SJSA1 (cell line): ENCODE measurements at places on chromosomes 1 and 21.
A peak's percentile ranks its signal among the peaks of the same experiment; 100 is the strongest.

DNA sequence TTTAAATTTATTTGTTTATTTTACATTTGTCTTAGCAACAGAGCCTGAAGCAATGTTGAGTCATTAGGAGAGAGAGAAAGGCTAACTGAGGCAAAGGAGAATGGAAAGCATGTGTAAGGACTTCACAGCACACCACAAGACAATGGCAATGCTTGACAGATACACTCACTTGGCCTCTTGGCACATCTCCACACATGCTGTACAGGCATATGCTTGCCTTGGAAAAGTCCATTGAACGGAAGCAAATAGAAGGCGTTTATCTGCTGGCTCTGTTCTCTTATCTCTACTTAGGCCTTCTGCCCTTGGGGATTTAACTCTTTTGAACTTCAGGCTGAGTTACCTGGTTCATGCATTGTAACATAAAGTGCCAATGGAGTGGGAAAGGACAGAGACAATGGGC lies 262.2 kb upstream of the POU3F1 start:
- DNase-seq: peak; percentile 53

GRCh38 chr1:82059959-82060358 lies 259.2 kb downstream of the ADGRL2 start:
- no peak for DNase-seq

- DNase-seq: no peak
These were observed 9.3 kb downstream of the ASH1L start for GRCh38 chr1:155553349-155553748.

DNA sequence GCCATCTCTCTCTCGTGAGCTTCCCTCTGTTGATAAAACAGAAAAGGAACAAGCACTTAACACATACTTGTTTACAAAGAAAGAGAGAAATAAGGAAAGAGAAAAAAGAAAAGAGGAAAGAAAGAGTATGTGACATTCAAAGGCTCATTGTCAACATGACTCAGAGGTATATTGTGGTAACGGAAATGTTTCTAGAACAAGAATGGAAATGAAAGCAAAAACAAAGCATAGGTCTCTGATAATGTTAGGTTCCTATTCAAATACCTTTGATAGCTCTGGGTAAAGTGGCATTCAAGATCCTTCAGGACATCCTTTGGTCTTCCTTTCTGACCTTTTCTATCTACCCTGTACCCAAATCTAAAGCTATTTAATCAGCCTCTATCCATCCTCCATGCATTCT lies 67.4 kb upstream of the DMRTA2 start:
- DNase-seq: peak; percentile 27

- DNase-seq: no peak
These were observed 50.9 kb upstream of the NR5A2 start for GRCh38 chr1:199976496-199977144.

DNA sequence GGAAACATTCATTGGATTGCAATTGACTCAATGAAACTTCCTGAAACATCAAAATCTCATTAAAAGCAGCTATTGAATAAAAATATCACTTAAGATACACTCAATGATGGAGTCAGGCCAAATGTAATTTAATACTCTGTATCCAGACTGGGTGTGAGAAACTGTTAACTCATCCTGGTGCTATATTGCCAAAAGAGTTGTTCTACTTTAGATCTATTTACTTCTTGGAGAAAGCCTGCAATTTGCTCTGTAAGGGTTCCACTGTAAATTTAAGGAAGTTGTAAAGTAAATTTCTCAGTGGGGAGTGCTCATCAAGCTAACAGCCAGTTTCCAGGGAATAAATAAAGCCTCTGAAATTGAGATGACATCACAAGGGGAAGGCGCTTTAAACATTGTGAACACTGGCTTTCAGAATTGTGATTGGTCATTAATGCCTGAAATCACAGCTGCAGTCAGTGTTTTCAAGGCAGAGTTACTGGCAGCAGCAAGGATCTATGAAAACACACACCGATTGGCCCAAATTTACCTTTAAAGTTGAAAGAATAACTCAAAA lies 91.4 kb downstream of the OLFM3 start:
- DNase-seq: no peak

GRCh38 chr21:36690628-36691554 lies 8.0 kb upstream of the SIM2 start:
- DNase-seq: no peak

DNA sequence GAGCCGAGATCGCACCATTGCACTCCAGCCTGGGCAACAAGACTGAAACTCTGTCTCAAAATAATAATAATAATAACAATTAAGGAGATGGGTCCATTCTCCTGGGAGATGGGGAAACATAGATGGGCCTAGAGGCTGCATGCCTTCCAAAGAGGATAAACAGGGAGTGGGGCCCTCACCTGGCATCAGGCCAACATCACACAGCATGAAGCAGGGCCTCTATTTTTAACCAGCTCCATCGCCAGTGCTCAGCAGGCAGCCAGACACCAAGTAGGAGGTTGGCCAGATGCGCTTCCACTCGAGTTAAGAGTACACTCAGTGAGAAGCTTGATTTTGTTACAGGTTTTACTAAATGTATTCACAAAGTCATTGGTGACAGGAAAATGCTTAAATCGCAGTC lies 352.0 kb downstream of the RRAGC start:
- no peak for DNase-seq

- DNase-seq: no peak
These were observed 28.8 kb upstream of the MTF1 start for GRCh38 chr1:37888022-37888700.

GRCh38 chr1:231124746-231125145 lies 37.1 kb upstream of the TRIM67 start:
- no peak for DNase-seq

DNA sequence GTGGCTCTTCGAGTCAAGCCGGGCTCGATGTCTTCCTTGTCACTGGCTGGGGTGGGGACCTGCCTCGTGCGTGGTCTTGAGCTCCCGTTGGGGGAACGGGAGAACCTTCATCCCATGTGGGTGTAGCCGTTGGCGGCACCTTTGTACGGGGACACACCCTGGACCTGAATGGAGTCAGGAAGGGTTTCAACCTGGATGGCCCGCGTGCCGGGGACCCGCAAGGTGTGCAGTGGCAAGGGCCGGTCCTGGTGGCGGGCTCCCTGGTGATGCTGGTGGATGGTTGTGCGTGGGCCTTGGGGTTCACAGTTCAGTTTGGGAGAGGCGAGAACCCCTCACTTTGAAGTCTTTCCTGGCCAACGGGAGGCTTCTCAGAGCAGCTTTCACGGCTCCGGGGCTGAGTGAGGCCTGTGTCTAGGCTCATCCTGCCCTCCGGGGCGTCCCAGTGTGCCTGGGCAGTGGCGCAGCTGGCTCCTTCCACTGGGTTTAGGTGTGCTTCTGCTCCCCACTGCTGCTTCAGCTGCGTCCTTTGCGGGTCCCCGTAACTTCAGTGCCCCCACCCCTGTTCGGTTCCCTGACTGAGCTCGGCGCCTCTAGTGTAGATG lies 11.4 kb downstream of the SKI start:
- DNase-seq: no peak

DNA sequence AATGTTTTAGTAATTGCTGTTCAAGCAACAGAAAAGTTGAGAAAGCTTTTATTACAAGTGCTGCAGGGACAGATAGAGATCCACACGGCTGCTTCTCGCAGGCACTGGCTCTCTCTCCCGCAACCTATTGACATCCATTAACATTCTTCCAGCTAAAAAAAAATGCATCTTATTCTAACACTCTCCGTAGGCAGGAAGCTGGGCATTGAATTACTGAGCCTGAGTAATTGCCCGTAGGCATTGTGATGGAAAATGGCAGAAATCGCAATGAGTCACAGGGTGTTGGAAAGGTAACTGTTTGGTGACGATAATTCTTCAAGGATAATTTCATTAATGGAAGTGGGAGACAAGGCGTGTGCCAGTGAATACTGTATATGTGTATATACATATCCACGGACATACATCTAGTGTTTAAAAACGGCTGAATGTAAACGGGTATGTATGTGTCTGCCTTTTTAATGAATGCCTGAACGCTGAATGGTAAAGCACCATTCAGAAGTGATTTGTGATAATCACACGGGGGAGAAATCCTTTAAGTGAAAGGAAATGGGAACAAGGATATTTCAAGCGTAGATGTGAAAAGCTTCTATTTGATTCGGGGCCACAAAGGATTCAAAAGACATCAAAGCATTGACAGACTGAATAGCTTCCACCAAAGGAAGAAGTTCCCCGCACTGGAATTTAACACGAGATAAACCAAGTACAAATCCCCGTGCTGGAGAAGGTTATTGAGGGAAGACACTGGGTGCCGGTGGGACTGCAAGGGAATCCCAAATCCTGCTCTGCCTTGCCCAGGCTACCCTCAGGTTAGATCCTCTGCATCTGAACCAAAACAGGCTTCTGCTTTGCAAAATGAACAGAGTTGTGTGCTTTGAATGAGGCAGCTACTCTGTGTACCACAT lies 567.2 kb downstream of the NPHP4 start:
- DNase-seq: no peak

DNA sequence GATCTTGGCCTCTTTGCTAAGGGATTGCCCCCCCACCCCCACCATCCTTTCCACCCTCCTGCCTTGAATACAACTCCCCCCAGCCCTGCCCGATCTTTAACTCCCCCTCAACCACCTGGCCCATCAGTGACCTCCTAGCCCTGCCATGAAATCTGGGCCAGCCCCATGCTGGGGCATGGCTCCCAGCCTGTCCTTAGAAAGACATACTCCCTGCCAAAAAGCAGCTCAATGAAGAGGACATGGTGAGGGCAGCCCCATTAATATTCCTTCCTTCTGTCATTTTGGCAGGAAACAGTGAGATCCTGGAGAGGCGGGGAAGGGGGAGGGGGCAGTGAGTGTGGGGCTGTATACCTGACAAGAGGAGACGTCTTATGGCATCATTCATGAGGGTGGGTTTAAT lies 66.8 kb upstream of the DISP3 start:
- no peak for DNase-seq

DNA sequence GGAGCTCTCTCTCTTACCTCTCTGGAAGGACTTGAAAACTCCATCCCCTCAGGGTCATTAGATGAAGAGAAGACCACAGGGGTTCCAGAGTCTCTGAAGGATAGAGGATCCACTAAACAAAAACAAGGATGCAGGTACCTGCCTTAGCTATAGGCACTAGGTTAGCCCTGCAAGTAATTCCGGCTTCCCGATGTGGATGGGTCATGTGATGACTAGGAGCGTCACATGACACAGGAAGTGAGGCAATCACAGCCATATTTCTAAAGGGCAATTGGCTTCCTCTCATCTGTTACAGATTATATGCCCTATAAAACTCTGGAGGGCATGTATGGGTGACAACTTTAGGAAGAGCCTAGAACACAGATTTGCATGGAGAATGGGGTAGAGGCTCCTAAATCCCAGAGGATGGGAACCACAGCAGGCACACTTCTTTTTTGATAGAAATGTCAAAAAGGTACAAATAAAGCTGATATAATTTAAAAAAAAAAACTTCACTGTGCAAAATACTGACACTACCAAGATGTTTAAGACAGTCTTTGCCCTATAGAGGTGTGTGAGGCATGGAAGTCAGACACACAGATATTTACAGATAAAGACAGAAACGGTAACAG lies 14.1 kb downstream of the ENTREP3 start:
- DNase-seq: peak; percentile 70

DNA sequence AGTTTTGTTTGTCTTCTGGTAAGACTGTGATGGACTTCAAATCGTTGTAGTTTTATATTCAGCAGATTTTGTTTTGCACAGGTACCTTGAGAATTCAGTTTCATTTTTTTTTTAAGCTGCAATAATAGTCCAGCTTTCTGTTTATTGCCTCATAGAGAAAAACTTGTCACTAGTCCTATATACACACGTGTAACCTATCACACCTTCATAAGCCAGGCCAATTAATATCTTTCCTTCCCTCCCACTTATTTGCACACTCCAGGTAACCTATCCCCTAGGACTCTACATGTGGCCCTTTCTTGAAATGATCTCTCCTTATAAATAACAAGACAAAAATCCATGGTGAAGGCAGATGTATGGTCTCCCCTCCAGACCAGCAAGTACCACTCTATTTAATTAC lies 62.4 kb downstream of the SLC22A15 start:
- no peak for DNase-seq
